ENCODE measurements at places on chromosomes 6 and 20.

DNA sequence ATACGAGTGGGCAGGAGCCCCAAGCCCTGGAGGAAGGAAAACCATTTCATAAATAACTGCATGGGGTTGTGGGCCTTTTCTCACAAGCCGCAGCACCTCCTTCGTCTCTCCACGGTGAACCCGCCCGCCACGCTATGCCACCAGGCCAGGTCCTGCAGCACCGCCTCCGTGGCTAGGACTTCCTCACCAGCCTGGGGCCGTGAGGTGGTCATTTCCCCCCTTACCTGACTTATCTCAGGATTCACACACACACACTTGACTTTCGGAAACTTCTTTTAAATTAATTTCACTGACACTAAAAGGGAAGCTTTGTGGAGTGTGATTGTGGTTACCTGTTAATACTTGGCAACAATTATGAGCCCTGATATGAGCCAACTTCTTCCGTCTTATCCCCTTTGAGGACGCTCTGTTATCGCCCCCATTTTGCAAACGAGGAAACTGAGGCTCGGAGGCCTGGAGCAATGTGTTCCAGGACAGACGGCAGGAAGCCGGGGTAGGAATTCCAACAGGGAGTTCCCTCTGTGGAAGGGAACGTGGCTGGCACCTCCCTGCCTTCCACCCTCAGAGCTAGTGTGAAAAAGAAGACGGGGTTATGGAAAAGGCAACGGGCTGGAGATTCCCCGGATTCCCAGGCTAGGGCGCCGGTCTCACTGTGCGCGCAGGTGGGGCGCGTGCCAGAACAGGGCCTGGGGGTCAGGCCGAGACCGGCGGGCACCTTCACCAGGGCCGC lies 817 bp upstream of the SLCO4A1 start:
- no peak for DNase-seq

DNA sequence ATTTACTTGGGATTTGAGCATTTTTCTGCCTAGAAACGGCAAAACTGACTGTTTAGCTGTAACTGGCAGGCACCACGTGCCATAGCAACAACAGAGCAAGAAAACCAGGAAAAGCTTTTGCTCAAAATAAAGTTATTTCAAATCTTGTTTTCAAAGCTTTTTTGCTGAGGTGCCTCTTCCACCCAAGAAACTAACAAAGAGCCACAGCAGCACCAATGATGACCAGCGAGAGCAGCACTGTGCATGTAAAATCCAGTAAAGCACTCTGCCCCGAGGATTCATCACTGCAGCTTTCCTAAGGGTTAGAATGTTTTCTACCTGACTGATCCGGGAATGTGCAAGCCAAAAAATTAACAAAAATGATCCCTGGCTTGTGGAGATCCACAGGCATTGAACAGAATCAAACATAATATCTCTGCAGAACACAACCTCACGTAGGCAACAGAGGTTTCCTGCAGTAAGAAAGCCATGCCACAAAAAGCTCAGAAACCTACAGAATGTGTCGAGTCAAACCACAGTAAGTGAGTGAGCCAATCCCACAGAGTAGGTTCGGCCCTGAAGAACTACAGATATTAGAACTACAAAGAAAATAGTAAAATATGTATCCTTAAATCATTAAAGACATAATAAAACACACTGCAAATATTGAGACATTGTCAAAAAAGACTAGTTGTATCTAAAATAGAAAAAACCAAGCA lies 7.4 kb upstream of the ULBP3 start:
- no peak for DNase-seq

DNA sequence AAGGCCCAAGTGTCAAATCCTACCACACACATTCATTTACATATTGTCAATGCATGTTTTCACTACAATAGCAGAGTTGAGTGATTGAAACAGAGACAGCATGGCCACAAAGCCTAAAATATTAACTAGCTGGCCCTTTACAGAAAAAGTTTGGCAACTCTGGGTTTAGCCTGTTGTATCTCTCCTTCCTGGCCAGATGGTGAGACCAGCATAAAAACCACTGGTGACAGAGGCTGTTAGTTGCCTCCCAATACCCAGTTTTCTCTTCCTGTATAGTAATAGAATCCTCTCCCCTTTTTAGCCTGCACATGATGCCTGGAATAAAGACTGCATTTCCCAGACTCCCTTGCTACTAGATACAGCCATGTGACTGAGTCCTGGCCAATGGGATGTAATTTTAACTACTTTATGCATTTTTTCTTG lies 100.0 kb upstream of the TAB2 start:
- DNase-seq, result no peak

DNA sequence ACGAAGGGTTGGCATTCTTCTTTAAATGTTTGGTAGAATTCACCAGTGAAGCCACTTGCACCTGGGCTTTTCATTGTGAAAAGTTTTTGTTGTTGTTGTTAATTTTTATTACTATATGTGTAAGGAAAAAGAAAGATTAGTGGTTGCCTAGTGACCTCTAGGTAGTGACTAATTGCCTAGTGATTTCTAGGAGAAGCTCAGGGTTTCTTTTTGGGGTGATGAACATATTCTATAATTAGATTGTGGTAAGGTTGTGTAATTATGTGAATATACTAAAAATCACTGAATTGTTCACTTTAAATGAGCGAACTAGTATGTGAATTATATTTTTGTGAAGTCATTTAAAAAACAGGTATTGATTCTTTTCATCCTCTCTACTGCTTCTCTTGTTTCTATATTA lies 123.8 kb upstream of the TMEM170B start:
- DNase-seq, result peak; percentile 45

DNA sequence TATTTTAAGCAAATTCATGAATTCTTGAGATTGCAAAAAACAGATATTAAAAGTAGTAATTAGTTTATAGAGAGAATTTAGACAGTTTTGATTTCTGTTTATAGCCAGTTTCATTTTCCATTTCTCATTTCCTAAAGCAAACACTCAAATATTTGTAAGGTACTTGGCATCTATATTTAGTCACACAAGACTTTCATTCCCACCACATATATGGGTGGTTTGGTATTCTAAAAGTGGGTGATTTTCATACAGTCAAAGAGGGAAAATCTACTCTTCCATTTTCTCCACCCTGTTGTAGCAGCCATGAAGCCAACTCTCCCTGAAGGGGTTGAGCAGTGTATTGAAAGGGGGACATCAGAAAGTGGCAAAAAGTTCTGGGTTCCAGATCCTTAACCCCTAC lies 181.1 kb upstream of the SUPT3H start:
- DNase-seq, result no peak

GRCh38 chr6:157570104-157570503 lies 189.1 kb downstream of the ZDHHC14 start:
- DNase-seq, result no peak

GRCh38 chr20:62739581-62740285 lies 31.1 kb downstream of the NTSR1 start:
- peak; percentile 56 for DNase-seq

DNA sequence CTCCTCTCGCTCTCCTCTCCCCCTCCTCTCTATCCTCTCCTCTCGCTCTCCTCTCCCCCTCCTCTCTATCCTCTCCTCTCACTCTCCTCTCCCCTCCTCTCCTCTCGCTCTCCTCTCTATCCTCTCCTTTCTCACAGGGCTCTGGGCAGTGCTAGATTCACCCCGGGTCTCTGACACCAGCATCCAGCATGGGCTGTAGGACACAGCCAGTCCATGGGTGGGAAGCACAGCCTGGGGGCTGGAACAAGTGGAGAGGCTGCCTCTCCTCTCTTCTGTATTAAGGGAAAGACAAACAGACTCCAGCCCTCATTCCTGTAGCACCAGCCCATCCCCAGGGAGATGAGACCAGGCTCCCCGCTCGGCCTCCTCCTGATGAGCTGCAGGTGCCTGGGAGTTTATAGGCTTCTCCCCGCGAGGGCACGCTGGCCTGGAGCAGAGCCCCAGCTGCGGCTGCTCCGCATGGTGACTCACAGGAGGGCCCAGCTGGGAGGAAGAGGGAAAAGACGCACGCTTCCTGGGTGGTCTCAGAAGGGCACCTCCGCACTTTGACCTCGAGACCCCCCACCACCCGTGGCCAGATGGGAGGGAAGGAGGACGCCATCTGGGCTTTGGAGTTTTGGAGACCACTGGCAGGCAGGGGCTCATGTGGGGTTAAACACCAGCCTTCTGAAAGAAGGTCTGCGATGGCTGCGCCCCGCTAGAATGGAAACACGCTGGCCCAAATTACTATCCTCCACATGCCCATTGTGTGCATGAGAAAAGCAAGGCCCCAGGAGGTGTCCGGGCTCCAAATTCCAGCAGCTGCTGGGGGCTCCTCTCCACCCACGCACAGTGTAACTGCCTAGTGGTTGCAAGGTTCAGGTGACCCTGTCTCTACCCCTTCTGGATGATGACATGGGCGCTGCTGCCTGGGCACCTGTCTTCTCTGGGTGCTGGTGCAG lies 68.0 kb downstream of the BMP7 start:
- DNase-seq, result no peak

DNA sequence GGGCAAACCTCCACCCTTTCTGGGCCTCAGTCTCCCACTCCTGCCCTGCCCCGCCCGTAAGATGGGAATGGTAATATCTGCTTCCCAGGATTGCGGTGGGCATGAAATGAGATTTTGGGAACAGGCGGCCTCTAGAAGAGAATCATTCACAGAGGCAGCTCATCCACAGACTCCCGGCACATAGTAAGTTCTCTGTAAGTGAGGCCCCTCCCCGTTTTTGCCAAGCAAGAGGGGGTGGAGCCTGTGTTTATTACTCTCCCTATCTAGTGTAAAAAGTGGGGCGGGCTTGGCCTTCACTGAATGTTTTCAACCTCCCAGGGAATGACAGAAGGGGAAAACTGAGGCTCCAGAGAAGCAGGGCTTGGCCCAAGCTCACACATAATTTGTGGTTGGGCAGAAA lies 20.0 kb downstream of the SUN5 start:
- DNase-seq, result no peak

GRCh38 chr20:58452667-58453255 lies 62.4 kb downstream of the APCDD1L start:
- DNase-seq, result no peak

DNA sequence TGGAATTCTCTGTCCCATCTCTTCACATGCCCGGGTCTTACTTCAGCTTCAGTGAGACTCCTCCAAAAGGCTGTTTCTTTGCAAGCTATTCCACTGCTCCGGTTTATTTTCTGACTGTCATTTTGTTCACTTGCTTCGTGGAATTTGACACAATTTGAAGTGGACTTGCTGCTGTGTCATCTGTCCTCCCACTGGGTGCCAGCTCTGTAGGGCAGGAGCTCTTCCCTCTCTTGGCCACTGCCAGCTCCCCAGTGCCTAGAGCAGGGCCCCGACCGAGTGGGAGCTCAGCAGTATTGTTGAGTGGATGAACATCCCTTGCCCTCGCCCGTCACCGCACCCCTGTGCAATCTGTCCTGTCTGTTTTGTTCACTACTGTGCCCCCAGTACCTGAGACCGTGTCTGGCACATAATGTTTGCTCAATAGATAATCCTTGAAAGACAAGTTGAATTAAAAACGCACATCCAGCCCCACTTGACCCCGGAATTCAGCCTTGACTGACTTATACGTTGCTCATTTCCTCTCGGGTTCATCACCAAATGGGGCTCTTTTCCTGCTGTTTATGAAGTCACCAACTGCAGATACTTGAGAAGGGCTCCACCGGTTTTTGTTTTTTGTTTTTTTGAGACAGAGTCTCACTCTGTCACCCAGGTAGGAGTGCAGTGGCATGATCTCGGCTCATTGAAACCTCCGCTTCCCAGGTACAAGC lies 170.3 kb upstream of the KCNG1 start:
- no peak for DNase-seq

DNA sequence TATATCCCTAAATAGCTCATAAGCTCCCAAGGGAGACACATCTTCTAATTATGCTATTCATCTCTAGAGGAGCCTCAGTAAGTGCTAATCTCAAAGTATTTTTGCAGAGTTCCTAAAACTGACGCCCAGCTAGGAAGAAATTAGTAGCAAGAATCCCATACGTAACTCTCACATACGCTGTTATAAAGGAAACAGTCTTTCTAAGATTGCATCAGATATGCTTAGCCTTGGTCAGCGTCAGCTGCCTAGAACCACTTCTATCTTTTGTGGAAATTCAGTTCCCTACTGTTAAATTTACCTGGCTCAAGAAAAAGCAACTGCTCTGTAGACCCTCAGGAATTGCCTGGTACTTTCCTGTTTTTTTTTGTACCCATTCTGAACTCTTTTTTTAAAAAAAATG lies 13.6 kb downstream of the RIPOR2 start:
- no peak for DNase-seq

GRCh38 chr20:24672181-24672880 lies 202.9 kb downstream of the SYNDIG1 start:
- DNase-seq, result no peak

- no peak for DNase-seq
Measured at GRCh38 chr20:12416281-12416680, 498.6 kb downstream of the BTBD3 start.

DNA sequence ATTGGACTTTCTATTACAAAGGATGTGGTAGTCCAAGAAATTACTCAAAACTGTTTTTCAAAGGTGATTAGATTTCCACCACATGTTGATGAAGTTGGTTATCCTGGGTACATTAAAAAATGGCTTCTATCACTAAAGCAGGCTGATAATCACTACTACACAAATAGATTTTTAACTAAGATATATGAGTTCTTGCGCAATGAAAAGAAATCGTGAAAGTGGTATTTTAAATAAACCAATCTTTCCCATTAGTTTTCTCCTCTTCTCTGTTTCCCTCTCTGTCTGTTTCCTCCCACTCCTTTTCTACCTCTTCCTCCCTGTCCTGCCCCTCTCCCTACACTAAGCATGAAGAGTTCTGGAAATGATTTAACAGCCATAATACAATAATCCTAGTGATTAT lies 487.9 kb upstream of the CITED2 start:
- no peak for DNase-seq

DNA sequence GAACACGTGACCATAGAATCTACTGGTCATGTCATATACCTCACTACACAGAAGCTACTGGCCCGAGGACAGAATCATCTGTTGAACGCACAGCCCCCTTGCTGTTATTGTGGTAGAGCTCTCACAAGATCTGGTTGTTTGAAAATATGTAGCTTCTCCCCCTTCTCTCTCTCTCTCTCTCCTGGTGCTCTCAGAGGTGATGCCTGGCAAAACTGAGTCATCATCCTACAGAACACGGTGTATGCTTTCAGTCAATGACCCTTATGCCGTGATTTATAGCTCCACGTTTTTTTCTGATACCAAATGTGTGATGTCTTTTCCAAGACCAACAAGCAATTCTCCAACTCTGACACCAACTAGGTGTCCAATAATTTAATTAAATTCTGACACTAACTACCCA lies 13.0 kb upstream of the RBM24 start:
- DNase-seq, result no peak

DNA sequence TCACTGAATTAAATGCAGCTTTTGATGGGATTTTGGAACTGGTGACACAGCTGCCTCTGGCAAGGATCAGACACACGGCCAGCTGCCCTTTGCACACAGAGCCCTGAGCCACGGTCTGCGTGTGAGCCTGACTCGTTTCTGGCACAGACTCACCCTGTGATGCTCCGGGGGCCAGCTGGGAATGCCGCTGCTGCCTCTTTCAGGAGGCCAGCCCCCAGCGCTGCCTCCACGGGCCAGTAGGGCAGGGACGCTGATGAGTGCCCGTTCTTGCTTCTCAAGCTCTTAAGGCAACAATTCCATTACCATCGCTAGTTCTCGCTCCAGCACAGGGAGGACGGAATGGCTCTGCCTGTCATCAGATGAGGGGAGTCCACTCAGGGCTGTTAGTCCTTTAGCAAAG lies 61.6 kb downstream of the IRF4 start:
- DNase-seq, result no peak

GRCh38 chr20:51404297-51405060 lies 138.0 kb downstream of the NFATC2 start:
- DNase-seq, result peak; percentile 96

- no peak for DNase-seq
Measured at GRCh38 chr6:78947529-78947928, 80.2 kb downstream of the IRAK1BP1 start.
